ENCODE measurements at places on chromosomes 1 and 21.

GRCh38 chr1:37156646-37157045 lies 122.3 kb upstream of the GRIK3 start:
- DNase-seq: no peak

DNA sequence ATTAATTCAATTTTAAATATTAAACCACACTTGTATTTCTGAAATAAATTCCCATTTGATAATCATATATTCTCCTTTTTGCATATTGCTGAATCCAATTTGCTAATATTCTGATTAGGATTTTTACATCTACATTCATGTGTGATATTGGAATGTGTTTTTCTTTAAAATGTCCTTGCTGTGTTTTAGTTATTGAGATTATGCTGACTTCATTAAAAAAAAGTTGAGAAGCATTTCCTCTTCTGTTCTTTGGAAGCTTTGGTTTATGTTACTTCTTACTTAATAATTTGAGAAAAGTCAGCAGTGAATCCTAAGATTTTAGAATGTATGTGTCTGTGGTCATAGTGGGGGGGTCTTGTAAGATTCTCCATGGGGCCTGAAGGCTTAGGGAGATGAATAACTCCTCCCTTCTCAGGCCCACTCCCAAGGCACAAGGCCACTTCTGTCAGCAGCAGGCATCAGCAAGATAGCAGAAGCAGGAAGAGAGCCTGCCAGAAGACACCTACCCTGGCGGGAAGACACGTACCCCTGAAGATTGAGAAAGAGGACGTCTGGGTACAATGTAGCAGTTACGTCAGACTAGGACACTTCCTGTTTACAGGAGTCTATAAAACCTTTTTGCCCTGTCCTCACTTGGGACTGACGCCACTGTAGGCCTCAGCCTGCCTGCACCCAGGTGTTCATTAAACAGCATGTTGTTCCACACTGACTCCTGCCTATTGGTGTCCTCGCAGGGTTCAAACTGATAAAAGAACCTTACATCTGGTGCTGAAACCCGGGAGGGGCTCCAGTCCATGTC lies 56.9 kb downstream of the ODF2L start:
- no peak for DNase-seq

DNA sequence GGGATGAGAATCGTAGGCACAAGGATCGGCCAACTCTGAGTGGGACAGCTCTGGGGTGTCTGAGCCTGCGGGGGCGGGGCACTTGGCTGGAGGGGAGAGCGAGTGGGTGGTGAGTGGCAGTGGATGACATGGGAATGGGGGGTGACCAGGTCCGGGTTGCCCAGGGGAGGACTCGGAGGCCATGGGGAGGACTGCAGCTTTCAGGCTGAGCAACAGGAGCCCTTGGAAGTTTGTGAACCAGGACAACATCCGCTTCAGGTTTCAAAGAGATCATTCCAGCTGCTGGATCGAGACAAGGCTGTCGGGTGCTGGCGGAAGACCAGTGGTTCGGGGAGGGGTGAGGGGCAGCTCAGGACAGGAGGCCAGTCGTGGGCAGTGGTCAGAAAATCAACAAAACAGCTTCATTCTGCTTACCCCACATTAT lies 124.4 kb upstream of the IRF2BP2 start:
- DNase-seq: no peak

- no peak for DNase-seq
Observed at GRCh38 chr21:39000496-39000895, 182.8 kb downstream of the PSMG1 start.

- DNase-seq: no peak
Observed at GRCh38 chr1:107795994-107796393, 169.0 kb downstream of the VAV3 start.

DNA sequence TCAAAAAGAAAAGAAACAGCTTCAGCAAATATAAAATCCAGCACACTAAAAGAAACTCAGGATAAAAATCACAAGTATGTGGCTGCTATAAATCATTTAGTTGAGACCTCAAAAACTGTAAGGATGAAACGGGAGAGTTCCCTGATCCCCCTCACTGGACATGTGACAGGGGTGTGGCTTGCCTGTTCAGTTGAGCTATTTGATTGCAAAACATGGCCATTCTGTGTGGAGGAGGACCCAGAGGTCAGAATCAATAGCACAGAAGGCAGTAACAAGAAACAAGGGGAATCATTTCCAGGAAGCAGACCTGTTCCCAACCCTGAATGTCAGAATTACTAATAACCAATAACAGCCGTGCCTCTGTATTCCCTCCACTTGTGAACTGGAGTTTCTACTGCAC lies 27.9 kb downstream of the RBM11 start:
- no peak for DNase-seq

- no peak for DNase-seq
Observed at GRCh38 chr1:150280138-150280707, 2.1 kb upstream of the CIART start.

- no peak for DNase-seq
Observed at GRCh38 chr1:172083191-172083590, 241.9 kb downstream of the DNM3 start.

DNA sequence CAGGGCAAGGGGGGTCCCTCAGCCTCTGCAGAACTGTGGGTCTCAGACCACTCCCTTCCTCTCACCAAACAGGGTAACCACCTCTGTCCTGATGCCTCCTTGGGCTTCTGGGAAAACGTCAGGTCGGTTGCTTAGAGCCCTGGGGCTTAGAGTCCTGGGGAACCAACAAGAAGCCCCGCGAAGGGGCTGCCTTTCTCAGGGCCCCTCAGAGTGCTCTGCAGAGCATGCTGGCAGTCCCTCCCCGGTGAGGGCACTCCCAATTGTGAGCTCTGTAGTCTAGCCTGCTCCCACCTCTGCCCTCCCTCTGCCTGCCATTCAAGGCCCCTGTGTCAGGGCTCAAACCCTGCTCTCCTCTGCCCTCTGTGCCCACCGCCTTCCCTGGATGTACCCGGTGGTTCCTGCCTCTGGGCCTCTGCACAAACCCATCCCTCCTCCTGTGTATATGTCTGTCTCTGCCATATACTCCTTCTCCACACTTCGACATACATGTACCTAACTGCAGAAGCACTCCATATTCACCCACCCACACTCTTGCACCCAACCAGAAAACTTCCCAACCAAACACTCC lies 92.3 kb downstream of the DMRTB1 start:
- DNase-seq: no peak

- no peak for DNase-seq
Observed at GRCh38 chr21:33169359-33169758, 60.4 kb upstream of the IFNAR2 start.

- no peak for DNase-seq
Observed at GRCh38 chr21:34511181-34511580, 829 bp downstream of the KCNE1 start.

DNA sequence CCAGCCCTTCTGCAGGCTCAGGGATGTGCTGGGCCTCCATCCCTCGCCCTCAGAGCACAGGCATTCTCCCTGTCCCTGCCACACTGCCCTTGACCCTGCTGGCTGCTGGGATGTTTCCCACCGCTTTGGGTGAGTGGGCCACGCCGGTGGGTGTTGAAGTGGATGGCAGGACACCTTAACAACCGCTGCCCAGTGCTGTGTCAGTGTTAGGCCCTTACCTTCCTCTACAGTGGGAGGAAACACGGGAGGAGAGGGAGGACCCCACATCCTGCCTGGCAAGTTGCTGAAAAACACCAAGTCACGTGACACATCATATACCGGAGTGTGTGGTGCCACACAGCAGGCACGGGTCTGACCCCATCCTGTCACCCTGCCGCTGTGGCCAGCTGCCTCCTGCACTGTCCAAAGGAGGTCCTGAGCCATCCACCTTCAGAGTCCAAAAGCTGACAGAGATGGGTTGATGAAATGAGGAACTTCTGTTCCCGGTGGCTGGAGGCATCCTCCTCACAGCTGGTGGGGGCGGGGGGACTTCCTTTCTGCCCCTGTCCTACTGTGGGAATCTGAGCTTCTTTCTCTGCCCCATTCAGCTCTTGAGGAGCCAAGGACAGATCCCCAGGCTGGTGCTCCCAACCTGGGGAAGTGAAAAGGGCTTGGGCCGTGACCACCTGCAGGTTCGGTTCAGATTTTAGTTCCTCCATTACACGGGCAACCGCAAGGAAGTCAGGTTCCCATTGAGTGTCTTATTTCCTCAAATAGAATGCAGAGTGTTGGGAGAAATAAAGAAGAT lies 3.2 kb upstream of the THEMIS2 start:
- DNase-seq: no peak

DNA sequence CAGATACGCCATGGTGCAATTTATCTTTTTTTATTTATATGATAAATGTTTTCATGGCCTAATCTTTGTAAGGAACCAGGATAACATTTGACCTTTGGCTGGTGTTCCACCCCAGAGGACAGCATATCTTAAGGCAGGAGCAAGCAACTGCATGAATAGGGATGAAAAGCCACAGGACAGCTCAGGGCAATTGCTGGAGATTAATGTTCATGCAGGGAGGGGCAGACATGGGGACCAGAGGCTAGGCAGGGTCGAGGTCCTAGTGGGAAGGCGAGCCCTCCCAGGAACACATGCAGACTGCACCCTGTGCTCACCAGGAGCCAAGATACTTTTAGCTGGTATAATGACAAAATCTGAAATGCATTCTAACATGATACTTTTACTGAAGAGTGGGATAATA lies 74.4 kb upstream of the HAO2 start:
- no peak for DNase-seq

DNA sequence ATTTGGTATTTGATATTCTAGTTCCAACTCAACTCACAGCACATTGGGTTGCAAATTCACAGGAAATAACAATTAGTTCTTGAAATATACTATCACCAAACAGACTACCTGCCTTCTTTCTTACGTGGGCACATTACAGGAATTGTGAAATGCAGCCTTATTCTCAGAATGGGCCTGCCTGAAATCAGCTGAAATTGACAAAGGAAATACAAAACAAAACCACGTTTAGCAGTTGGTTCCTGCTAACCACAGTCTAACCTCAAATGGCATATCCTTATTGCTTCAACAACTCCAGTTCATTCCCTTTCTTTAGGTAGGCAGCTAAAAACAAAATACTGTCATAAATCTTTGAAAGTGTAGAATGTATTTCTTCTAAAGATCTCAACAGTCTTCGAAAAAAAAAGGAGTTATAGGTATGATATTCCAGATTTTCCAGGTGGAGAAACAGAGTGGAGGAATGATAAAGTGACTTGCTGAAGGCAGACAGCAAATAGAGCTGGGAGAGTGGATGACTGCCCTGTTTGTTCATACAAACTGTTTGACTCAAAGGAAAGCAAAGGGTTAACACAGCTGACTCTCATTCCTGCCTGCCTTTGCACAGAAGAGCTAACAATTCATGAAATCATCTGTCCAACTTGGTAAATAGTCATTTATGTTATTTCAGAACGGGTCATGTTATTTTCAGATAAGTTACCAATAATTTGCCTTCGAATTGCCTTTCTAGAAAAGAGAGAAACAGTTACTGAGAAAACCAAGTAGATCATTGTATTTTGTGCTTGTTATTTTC lies 1.6 kb upstream of the GREM2 start:
- no peak for DNase-seq

DNA sequence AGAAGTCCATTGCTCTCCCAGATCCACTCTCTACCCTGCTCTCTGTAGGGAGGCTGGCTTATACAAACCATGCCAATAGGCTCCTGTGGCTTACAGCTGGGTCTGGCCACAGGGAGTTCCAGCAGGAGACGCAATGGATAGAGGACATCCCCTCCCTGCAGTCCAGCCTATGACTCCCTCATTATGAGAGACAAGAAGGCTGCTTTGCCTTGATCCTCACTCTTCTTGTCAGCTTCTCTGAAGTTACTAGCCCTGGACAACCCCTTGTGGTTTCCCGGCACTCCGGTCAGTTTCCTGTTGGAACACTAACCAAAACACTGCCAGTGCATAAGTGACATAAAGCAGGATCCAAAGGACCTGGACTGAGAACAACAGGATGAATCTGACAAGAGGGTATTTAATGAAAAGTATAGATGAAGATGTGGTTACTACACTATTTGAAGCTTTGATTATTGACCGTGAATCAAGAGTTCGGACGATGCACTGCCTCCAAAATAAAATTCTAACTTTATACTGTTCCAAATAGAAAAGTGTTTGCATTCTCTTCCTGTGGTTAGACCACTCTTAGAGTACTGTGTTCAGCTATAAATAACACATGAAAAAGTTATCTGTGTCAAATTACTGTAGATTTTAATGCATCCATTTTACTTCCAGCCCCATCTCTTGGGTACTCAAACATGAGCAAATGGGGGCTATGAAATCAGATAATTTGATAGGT lies 32.7 kb upstream of the ZNF326 start:
- no peak for DNase-seq

GRCh38 chr1:236035681-236036101 lies 29.2 kb downstream of the NID1 start:
- DNase-seq: no peak

- DNase-seq: no peak
Observed at GRCh38 chr1:16279186-16279585, 42.2 kb upstream of the CPLANE2 start.

GRCh38 chr1:109773203-109773899 lies 9.6 kb upstream of the EPS8L3 start:
- peak; percentile 42 for DNase-seq

GRCh38 chr1:222299524-222299923 lies 248.4 kb downstream of the HHIPL2 start:
- no peak for DNase-seq

Data from stimulated activated CD4-positive, alpha-beta T cell treated with anti-CD3 and anti-CD28 coated beads, TNF-alpha, amount 100 ng/mL, for 24 hours (primary cell).